Upper lobe of right lung (tissue), 1 donor: ENCODE measurements at places on chromosomes 1 and 21. TPM values are rescaled to one million over a fixed set of nuclear protein-coding genes. Genes with fewer than 3 reads are reported as not detected.

- no peak for DNase-seq
- H3K27ac ChIP-seq, result no peak overlapping the region
- H3K4me1 ChIP-seq, result no peaks in the 10 kb centered on the region
Measured at GRCh38 chr1:82586473-82586872, 785.7 kb downstream of the ADGRL2 start.

- peaks cover 6% of the 10 kb centered on the region for H3K4me1 ChIP-seq
- no peak overlapping the region for H3K27ac ChIP-seq
- no peak for DNase-seq
- H3K4me3 ChIP-seq, result no peak overlapping the region
- H3K36me3 ChIP-seq, result no peaks in the 10 kb centered on the region
Measured at GRCh38 chr1:55310505-55310971, 95.4 kb upstream of the USP24 start.

DNA sequence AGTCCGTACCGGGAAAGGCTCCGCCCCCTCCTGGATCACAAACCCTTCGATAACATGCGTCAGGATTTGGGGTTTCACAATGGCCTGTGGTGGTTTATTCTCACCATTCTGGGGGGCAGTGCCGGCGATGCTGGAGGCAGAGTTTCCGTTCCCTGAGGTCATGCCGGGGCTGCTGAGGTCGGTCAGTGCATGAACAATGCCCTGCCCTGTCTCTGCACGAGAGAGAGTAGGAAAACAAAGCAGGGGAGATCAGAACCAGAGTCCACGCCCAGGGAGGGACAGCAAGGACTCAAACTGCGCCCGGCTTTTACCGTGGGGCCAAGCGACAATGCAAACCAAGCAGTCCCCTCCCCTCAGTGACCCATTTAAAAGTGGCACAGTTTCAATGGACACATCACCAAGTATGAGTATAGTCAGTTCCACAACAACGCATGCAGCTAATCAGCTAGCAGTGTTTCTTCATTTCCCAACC is 13.2 kb upstream of the A3GALT2 start:
- H3K4me3 ChIP-seq, result peak overlapping the region; percentile 1
- peak overlapping the region; percentile 65 for H3K27ac ChIP-seq
- no peaks in the 10 kb centered on the region for H3K27me3 ChIP-seq
- no peak for DNase-seq

DNA sequence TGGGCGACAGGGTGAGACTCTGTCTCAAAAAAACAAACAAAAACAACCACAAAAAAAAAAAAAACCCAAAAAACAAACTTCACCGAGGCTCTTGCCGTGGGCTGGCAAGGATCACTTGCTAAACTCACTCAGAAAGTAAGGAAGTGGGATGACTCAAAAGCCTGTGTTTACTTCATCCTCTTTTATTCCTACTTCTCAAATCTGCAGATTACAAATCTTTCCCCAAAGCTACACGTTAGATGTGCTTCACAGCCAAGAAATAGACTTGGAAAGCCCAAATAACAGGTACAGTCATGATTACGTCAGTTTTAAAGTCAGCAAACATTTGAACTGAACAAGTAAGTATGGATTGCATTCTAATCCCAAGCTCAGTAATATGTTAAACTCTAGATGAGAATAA is 359.3 kb downstream of the ADGRL2 start:
- H3K27me3 ChIP-seq, result no peaks in the 10 kb centered on the region
- no peak for DNase-seq
- no peak overlapping the region for H3K27ac ChIP-seq
- no peak overlapping the region for H3K4me3 ChIP-seq

DNA sequence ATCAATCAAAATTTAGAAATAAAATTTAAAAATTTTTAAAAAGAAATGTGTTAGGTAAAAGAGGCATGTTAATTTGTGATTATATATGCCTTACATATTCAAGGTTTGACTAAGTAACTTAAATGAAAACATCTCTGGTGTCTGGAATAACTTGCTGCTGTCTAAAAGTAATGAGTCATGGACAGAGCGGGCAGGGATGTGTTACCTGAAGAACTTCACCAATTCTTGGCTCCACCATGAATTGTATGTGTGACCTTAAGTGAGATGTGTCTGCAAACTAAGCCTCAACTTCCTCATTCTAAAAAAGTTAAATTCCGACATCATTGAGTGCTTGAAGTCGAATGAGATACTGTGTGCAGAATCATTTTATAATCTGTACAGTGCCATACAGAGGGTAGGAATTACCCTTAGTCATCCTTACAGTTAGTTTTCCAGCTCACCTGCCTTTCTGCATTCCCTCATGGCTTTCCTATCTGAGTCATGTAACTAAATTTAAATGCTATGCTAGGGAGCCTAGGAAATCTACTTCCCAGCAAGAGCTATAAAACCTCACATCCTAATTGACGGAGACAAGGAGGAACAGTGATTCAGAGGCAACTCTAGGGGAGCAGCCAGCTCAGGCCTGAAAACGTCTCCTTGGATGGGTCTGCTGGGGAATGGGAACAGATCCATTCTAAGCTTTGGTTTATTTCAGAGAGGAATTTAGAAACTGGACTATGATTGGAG is 100.7 kb upstream of the TSPAN2 start:
- no peak overlapping the region for H3K4me3 ChIP-seq
- H3K36me3 ChIP-seq, result no peaks in the 10 kb centered on the region
- no peaks in the 10 kb centered on the region for H3K4me1 ChIP-seq
- H3K27ac ChIP-seq, result no peak overlapping the region

- H3K27me3 ChIP-seq, result peaks cover 3% of the 10 kb centered on the region
- H3K36me3 ChIP-seq, result no peaks in the 10 kb centered on the region
- peaks cover 12% of the 10 kb centered on the region for H3K4me1 ChIP-seq
- H3K4me3 ChIP-seq, result no peak overlapping the region
- peak; percentile 87 for DNase-seq
Measured at GRCh38 chr1:16078925-16079656, 5.6 kb upstream of the FAM131C start.

GRCh38 chr1:74780594-74780993 is 47.6 kb downstream of the TYW3 start:
- H3K4me1 ChIP-seq, result no peaks in the 10 kb centered on the region
- peaks cover 4% of the 10 kb centered on the region for H3K27me3 ChIP-seq
- H3K4me3 ChIP-seq, result no peak overlapping the region
- H3K27ac ChIP-seq, result no peak overlapping the region

DNA sequence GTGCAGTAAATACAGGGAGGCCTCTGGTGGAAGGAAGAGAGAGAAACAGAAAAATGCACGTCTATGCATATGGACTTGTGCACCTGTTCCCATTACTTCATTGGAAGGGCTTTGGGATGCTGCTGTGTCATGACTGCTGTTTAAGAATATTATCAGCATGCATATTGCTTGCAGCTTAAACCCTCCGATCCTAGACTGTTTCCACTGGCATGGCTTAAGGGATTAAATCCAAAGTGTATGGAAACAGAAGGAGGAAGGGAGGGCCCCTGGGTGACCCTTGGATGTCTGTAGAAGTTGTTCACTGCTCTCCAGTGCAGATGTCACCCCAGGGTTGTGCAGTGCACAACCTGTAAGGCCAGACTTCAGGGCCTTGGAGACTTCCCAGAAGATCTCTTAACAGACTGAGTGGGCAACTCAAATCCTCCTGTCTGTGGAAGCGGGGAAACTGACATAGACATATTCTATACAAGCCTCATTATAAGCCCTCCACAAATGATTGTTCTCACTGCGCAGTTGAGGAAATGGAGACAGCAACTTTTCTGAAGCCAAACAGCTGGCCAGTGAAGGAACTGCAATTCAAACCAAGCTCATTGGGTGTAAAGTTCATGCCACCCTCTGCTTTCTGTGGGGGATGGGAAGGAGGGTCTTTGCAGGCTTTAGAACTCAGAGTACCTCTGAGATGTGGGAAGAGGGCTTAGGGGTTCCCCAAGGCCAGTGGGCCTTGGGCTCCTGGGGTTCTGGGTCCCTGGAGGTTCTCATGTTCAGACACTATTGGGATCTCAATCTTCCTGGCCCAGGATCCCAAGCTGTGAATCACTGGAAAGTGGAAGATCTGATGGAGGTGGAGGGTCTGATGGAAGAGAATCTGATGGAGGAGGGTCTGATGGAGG is 73.8 kb downstream of the UMODL1 start:
- H3K27ac ChIP-seq, result no peak overlapping the region
- peaks cover 4% of the 10 kb centered on the region for H3K4me1 ChIP-seq
- H3K4me3 ChIP-seq, result no peak overlapping the region
- H3K27me3 ChIP-seq, result no peaks in the 10 kb centered on the region
- no peaks in the 10 kb centered on the region for H3K36me3 ChIP-seq

DNA sequence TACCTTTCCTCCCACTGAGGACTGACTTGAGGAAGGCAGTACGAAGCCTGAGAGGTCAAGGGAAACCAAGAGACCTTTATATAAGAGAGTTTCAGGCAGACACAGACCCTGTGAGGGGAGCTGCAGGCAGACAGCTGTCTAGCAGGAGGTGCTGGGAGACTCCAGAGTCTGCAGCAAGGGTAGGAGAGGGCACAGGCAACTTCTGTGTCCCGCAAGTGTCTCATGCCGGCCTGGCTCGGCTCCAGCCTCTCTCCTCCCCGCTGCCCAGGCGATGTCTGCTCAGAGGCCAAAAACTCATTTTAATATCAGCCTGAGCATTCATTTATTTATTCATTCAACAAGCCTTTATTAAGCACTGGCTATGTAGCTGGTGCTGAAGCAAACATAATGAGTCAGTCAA is 83.0 kb downstream of the KIRREL1 start:
- H3K27me3 ChIP-seq, result no peaks in the 10 kb centered on the region
- no peak for DNase-seq
- no peaks in the 10 kb centered on the region for H3K4me1 ChIP-seq
- no peak overlapping the region for H3K4me3 ChIP-seq
- peaks cover 7% of the 10 kb centered on the region for H3K36me3 ChIP-seq

DNA sequence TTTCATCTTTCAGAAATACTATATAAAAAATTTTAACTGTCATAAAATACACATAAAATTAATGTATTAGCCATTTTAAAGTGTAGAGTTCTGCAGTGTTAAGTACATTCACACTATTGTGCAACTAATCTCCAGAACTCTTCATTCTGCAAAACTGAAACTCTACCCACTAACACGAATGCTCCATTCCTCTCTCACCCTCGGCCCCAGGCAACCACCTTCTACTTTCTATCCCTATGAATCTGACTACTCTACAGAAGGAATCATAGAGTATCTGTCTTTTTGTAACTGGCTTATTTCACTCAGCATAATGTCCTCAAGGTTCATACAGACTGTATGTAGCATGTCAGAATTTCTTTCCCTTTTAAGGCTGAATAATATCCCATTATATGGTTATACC is 43.4 kb downstream of the LTN1 start:
- H3K27ac ChIP-seq, result no peak overlapping the region
- no peak for DNase-seq
- H3K4me3 ChIP-seq, result no peak overlapping the region
- no peaks in the 10 kb centered on the region for H3K27me3 ChIP-seq

DNA sequence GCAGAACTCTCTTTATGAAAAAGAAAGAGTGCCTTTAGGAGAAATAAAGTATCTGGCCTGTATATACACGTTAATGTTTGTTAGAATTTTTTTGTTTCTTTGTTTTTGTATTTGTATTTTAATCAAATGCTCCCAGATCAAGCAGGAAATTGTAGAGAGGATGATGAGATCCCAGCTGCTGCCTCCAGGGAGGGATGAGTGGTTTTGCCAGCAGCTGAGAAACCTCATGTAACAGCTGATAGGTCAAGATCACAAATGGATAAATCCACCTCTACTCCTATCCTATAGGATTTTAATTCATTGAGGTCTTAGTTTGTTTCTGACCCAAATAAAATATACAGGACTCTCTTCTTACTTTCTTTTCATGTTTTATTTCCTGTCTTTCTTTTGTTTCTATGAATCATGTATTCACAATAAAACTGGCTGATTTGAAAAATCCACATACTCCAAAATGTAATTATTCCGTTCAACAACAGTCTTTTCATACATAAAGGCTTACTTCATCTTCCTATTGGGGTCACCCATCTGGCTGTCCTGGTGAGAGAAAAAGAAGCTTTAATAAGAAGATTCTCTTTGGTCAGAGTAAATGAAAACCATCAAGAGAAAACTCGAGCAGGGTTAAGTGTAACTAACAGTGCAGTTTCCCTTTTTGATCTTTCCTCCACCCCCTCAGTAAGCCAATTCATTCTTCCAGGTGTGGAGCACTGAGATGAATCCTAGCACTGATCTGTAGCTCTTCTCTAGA is 129.3 kb upstream of the PLPPR5 start:
- no peaks in the 10 kb centered on the region for H3K36me3 ChIP-seq
- DNase-seq, result no peak
- no peaks in the 10 kb centered on the region for H3K4me1 ChIP-seq
- H3K27me3 ChIP-seq, result no peaks in the 10 kb centered on the region
- H3K4me3 ChIP-seq, result no peak overlapping the region

GRCh38 chr1:47189844-47190508 is at the start of gene PDZK1IP1:
Gene PDZK1IP1, minus strand, starts transcription at chr1:47190036. Its CDS starts 104 bp downstream, at chr1:47189932.
- peak within 1 kb of the TSS; percentile 84 for H3K27ac ChIP-seq
- H3K27me3 ChIP-seq, result no peaks in the 10 kb centered on the region
- H3K36me3 ChIP-seq, result no peaks in the 10 kb centered on the region
- H3K4me1 ChIP-seq, result peaks cover 35% of the 10 kb centered on the region

GRCh38 chr21:35257413-35257812 is 208.3 kb upstream of the RUNX1 start:
- no peak for DNase-seq
- no peak overlapping the region for H3K4me3 ChIP-seq
- peaks cover 6% of the 10 kb centered on the region for H3K4me1 ChIP-seq
- H3K27me3 ChIP-seq, result no peaks in the 10 kb centered on the region
- no peaks in the 10 kb centered on the region for H3K36me3 ChIP-seq
- no peak overlapping the region for H3K27ac ChIP-seq

- no peak overlapping the region for H3K27ac ChIP-seq
- H3K27me3 ChIP-seq, result no peaks in the 10 kb centered on the region
- no peaks in the 10 kb centered on the region for H3K4me1 ChIP-seq
- no peaks in the 10 kb centered on the region for H3K36me3 ChIP-seq
- no peak overlapping the region for H3K4me3 ChIP-seq
Measured at GRCh38 chr1:222372221-222372620, 175.7 kb downstream of the HHIPL2 start.

DNA sequence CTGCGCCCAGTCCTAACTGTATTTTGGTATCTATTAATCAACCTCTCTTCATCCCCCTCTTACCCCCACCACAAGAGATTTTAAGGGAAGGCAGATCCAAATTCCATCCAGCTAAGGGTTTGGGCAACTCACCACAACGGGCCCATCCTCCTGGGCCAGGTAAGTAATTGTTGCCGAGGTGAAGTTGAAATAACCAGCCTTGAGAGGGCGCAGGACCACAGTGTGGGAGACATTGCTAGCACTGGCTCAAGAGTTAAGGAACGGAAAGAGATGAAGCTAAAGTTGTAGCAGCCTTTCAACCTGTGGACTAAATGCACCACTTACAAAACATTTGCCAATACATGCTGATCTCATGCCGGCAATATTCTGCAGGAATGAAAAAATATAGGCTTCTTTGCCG is 5.9 kb downstream of the SSR2 start:
- peaks cover 93% of the 10 kb centered on the region for H3K36me3 ChIP-seq
- no peak for DNase-seq
- no peak overlapping the region for H3K4me3 ChIP-seq

TNFRSF1B gene
- 62.4 TPM for total RNA-seq

GIPC2 gene
- 4.1 TPM for total RNA-seq

PDE9A gene
- total RNA-seq, result 15.3 TPM

LHX8 gene
- total RNA-seq, result not detected

LDLRAP1 gene
- total RNA-seq, result 35.1 TPM

TRIM67 gene
- total RNA-seq, result not detected

LMOD1 gene
- total RNA-seq, result 38.3 TPM

LDLRAD1 gene
- total RNA-seq, result 0.41 TPM

C1orf56 gene
- 3.9 TPM for total RNA-seq

CACNA1S gene
- total RNA-seq, result 0.55 TPM

SH2D1B gene
- 1.9 TPM for total RNA-seq
